ENCODE measurements at places on chromosomes 7 and 10.

- no peak for DNase-seq
Measured at GRCh38 chr7:42471573-42472174, 234.7 kb upstream of the GLI3 start.

- no peak for DNase-seq
Measured at GRCh38 chr10:128938558-128938957, 528.5 kb upstream of the MGMT start.

- no peak for DNase-seq
Measured at GRCh38 chr10:78556705-78557432, 511.9 kb upstream of the ZMIZ1 start.

DNA sequence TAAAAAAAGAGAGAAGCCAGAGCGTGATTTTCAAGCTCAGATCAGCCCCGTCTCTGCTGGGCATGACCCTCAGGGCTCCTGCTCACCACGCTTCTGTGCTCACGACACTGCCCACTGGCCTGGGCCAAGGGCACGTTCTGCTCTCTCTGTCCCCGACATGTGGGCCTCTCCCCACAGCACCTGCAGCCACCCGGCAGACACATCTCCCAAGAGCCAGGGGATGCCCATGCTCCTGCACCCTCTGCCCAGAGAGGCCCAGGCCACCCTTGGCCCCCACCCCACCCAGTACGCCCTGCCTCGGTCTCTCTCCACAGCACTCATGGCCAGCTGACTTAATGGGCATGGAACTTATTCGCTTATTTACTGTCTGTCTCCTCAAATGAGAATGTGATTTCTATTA, 175.4 kb upstream of the RNF32 start:
- DNase-seq, result no peak

DNA sequence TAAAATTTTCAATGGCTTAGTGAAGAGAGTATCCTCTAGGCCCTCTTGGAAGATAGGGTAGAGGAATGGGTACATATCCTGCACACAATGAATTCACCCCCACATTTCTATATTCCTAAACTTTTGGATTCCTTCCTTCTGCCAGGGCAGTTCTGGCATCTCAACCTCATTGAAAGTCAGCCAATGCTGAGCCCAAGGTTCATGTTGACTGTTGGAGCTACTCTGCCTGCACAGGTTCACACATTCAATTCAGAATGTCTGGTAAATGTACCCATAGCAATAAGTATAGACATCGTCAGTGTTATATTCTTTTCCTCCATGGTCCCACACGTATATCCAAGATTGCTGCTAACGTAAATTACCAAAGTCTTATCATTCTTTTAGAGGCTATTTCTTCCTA, 48.9 kb upstream of the STARD3NL start:
- DNase-seq, result no peak

GRCh38 chr7:64883113-64883905, 19.8 kb upstream of the ZNF273 start:
- no peak for DNase-seq

DNA sequence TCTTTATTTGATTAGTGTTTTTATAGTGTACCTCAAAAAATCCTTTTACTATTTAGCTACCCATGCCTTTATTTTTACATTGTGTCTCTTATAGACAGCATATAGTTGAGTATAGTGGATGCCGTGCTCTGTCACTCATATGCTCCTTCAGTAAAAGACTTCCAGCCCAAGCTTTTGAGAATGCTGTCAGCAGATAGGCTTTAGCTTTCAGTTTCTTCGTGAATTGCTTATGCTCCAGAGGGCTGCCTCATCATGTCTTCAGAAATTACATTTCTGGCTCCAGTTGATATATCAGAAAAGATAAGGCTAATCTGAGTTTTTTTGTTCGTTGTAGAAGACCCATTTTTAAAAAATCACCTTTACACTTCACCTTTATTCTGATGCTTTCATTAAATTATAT, 332.0 kb downstream of the NXPH1 start:
- DNase-seq, result no peak

DNA sequence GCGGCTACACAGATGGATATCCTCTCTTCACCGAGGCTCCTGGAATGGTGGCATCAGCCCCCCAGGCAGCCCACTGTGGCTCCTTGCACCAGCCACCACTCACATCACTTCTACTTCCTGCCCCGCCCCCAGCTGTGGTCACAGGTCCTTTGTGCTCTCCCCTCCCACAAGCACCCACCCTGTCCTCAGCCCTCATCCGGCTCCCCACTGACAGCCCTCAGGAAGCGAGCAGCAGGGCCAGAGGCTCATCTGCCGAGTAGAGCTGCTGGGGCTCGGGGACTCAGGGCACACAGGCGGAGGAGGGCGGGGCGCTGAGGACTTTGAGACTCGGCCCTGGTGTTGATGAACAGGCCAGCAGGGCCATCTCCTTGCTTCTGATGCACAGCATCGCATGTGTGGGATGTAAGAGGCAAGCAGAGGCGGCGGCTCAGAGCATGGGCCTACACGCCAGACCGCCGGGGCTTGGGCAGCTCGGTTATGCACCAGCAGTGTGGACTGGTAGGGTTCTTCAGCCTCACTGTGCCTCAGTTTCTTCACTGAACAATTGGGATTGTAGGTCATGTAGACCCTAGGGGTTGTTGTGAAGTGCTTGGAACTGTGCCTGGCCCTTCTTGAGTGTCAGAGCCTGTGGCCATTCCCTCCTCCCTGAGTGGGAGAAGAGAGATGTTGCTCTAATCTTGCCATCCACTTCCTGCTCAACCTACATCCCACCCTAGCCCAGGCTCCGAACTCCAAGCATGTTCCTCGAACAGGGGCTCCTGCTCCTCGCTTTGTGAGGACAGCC, at the start of gene PRF1:
PRF1 (minus strand) TSS at position 77 of the 784 bp plus-strand sequence. CDS start 1,839 bp downstream, outside the sequence.
- no peak for DNase-seq

- no peak for DNase-seq
Measured at GRCh38 chr10:13712476-13712836, 125.7 kb downstream of the PRPF18 start.

- peak; percentile 61 for DNase-seq
Measured at GRCh38 chr7:28921822-28922221, 36.3 kb downstream of the TRIL start.

DNA sequence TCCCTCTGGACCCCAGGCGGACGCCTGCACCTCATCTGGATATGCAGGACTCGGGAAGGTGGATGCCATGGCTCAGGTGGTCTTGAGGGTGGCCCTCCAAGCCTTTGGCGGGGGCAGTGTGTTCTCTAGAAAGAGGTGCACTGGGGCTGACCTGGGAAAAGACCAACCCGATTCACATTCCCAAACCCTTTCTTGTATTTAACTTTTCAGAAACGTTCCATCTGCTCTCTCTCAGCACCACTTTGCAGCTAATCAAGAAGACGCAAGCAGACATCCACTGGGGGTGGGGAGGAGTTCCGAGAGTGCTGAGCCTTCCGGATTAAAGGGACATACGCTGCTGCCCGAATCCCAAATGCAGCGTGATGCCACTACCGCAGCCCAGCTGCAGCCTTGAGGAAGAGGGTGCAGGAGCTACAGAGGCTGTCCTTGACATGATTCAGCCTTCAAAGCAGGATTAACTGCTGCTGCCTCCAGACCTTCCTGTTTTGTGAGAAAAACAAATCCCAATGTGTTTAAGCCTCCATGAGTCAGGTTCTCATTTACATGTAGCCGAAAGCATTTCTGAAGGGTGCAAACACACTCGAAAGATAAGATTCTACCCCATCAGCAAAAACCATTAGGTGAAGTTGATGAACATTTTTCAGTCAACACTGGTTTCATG, 39.9 kb downstream of the RBM17 start:
- no peak for DNase-seq

- no peak for DNase-seq
Measured at GRCh38 chr10:126842356-126842755, 62.9 kb upstream of the DOCK1 start.

DNA sequence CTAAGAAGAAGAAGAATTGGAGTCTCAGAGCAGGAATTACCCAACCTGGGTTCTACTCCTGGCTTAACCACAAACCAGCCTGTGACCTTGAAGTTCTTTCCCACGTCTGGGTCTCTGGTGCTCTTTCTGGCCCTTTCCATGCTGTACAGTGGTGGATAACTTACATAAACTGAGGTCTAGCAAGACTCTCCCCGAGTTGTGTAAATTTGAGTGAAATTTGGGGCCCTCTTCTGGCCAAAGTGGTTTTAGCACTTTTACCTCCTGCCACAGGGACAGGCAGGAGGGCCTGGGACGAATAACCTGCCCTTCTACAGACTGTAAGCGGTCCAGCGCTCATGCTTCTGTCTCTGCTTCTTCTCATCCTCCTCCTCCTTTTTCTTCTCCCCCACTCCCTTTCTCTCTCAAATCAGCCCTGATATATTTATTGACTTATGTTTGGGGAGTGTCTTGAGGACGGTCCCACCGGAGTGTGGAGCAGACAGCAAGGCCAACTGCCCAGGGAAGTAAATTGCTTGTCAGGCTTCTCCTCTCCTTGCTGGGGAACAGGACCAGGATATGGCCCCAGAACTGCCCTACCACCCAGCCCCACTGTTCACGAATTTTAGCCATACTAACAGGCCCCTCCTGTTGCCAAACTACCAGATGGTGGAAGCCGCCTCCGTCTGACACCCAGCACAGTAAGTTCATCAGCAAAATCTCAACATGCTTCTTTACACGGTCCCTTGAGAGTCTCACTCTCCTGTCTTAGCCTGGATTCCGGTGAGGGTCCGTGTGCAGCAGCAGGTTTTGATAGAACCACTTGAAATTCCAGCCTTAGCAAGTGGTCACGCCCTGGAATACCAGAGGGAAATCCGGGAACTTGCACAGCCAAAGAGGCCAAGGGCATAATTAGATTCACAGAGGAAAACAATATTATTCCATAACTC, 4.0 kb upstream of the SH3PXD2A start:
- peak; percentile 72 for DNase-seq

- DNase-seq, result no peak
Measured at GRCh38 chr7:79407351-79407750, 46.1 kb downstream of the MAGI2 start.

DNA sequence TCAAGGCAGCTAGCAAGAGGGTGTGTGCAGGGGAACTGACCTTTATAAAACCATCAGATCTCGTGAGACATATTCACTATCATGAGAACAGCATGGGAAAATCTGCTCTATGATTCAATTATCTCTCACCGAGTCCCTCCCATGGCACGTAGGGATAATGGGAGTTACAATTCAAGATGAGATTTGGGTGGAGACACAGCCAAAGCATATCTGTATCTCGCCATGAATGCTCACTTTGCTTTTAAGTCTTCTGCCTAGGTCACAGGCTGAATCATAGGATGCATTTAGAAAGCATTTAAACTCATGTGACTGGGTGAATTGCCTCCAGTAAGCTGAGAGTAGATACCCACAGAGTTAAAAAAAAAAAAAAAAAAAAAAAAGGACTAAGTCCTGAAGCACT, 220.0 kb downstream of the AGMO start:
- no peak for DNase-seq

Data from ecto neural progenitor cell (in vitro differentiated cells).